Heart left ventricle (tissue), 16 donors: ENCODE measurements at places on chromosomes 7 and 10. TPM values are rescaled to one million over a fixed set of nuclear protein-coding genes. Genes with fewer than 3 reads are reported as not detected.

GRCh38 chr10:100985336-100985735, 2.0 kb downstream of the MRPL43 start:
- DNase-seq, result no peak

GRCh38 chr10:76456197-76456596, 1024.8 kb downstream of the LRMDA start:
- peak; percentile 18 for DNase-seq

- DNase-seq, result no peak
These were observed 23.1 kb downstream of the NRBF2 start for GRCh38 chr10:63156236-63156635.

DNA sequence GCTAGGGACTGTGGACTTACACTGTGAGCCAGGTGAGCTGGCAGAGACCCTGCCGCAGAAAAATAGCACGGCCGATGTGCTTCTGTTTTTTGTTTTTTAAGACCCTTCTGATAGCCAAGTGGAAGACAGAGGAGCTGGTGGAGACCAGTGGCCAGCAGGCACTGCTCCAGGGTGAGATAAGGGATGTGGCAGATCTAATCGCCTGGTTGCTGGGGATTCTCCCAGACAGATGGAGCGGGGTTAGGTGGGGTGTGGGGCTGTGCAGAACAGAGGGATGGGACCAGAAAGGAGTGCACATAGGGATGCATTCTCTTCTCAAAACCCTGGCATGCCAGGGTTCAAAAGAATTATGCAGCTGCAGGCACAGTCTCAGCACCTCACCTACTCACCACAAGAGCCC, 82.2 kb downstream of the VOPP1 start:
- DNase-seq, result no peak

GRCh38 chr7:56537952-56538351, 421.7 kb upstream of the NUPR2 start:
- DNase-seq, result no peak

Gene CYP3A7
- polyA plus RNA-seq, result not detected

Gene PRSS37
- polyA plus RNA-seq, result not detected
